ENCODE measurements at places on chromosomes 7 and 10.

DNA sequence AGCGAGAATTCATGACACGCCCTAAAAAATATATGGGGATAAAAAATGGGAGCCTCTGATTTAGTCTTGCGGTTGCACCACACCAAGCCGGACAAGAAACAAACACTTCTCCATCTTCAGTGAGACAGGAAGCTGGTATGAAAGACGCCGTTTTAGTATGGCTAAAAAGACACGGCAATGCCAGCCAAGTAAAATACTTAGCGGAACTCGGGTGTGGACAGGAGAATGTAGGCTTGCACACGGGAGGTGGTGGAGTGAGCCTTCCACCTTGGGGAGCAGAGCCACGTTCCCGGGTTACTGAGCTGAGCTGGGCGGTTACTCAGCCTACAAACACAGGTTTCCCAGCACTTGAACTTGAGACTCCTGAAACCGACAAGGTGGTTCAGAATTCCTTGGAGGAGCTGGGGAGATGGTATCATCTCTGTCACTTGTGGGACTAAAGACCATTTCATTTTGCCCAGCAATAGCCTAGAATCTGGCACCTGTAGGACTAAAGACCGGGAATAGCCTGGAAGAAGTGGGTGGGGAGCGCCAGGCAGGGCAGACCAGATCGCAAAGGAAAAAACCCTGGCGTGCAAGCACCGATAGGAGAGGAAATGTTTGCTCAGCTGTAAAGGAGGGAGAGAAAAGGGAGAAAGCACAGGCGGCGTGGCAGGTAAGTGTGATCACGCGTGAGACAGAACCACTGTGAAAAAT is 34.8 kb upstream of the SEPHS1 start:
- DNase-seq = no peak

DNA sequence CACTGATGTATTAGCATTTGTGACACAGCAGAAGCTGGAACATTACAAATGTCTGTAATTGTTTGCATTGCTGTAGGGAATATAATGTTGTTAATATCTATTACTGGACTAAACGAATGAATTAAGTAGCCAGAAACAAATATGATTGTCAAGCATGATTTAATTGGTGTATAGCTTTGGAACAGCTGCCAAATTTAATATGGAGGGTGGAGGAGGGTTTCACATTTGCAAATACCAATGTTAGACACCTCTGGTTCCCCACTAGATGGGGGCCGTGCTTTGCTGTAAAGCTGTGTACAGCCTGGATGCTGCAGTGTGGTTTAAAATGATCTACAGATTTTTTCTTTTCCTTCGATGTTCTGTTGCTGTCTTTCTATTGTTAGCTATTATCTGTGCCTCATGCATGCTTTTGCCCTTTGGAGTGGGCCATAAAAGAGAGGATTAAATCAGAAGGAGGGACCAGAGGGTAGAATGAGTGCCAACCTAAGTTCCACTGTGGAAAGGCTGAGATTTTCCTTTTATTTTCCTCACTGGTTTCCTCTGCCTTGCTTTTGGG is 23.1 kb downstream of the DNAJB9 start:
- DNase-seq = no peak

GRCh38 chr10:121284936-121285335 is 313.3 kb downstream of the FGFR2 start:
- no peak for DNase-seq

DNA sequence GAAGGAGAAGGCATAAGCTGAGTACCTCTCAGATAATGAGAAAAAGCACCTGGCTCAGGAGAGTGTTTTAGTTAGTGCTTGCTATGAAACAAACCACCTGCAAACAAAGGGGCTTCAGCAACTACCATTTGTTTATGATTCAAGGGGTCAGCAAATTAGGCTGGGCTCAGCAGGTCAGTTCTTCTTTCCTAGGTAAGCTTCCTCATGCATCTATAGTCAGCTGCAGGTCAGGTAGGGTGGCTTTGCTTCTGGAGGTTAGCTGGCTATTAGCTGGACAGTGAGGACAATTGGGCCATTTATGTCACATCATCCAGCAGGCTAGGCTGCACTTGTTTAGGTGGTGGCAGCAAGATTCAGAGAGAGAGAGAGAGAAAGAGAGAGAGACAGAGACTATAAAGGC is 185.5 kb downstream of the EMX2 start:
- DNase-seq = no peak

DNA sequence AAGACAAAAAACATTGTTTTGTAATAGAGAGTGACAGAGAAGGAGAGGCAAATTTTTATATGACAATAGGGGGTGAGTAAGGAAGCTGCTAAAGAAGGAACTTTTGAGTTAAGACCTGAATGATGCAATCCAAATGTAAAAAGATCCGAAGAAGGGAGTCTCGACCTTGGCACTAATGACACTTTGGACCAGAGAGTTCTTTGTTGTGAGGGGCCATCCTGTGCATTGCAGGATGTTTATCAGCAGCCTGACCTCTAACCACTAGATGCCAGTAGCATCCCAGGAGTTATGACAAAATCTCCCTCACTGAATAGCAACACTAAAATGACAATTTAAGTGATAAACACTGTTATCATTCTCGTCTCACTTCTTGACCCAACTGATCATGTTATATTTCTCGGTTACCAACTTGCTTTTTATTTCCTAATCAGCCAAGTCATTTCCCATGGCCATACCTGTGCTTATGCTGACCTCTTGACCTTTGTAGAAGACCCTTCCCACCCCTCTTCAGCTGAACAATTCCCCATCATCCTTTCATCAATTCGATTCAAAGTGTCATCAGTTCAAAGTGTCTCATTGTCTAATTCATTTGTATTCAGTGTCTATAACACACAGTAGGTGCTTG is 30.0 kb downstream of the DGKI start:
- DNase-seq = no peak

GRCh38 chr10:612696-613095 is 76.8 kb downstream of the DIP2C start:
- no peak for DNase-seq

DNA sequence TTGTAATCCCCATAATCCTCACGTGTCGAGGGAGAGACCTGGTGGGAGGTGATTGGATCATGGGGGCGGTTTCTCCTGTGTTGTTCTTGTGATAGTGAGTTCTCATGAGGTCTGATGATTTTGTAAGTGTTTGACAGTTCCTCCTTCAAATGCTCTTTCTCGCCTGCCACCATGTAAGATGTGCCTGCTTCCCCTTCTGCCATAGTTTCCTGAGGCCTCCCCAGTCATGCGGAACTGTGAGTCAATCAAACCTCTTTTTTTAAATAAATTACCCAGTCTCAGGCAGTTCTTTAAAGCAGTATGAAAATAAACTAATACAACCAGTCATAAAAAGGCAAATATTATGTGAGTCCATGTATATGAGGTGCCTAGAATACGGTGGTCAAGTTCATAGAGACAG is 87.5 kb downstream of the FRMD4A start:
- no peak for DNase-seq

DNA sequence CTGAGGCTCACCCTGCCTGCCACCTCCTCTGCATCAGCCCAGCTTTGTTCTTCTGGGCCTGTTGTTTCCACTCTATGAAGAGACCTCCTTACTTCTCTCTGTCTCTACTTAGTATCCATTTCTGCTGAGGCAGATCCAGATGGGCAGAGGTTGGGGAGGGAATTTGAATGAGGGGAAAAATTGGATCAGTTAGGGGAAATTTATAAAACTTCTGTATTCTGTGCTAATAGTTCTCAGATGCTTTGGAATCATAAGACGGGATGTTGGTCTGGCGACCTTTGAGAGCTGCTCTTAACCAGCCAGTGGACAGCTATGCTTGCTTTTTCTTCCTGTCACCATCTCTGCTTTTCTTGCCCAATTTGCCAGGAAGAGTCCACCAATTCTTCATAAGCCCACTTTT is 55.5 kb downstream of the AUTS2 start:
- no peak for DNase-seq

GRCh38 chr7:55983537-55983936 is 19.2 kb downstream of the NIPSNAP2 start:
- no peak for DNase-seq

GRCh38 chr7:102836191-102836919 is 76.4 kb upstream of the LRRC17 start:
- DNase-seq = no peak

GRCh38 chr10:120217736-120218135 is 239.3 kb upstream of the PLPP4 start:
- DNase-seq = no peak

GRCh38 chr7:120052884-120053382 is 220.0 kb upstream of the KCND2 start:
- no peak for DNase-seq

GRCh38 chr7:13880789-13881188 is 108.7 kb downstream of the ETV1 start:
- DNase-seq = no peak

- no peak for DNase-seq
Observed at GRCh38 chr10:15718694-15719048, 1.1 kb downstream of the ITGA8 start.

GRCh38 chr10:130261766-130262165 is 125.6 kb downstream of the GLRX3 start:
- DNase-seq = no peak

GRCh38 chr7:30846378-30846777 is 65.3 kb upstream of the AQP1 start:
- DNase-seq = no peak

GRCh38 chr10:89371079-89371478 is 6.8 kb upstream of the IFIT1B start:
- DNase-seq = no peak

GRCh38 chr7:14048889-14049288 is 59.4 kb upstream of the ETV1 start:
- no peak for DNase-seq

DNA sequence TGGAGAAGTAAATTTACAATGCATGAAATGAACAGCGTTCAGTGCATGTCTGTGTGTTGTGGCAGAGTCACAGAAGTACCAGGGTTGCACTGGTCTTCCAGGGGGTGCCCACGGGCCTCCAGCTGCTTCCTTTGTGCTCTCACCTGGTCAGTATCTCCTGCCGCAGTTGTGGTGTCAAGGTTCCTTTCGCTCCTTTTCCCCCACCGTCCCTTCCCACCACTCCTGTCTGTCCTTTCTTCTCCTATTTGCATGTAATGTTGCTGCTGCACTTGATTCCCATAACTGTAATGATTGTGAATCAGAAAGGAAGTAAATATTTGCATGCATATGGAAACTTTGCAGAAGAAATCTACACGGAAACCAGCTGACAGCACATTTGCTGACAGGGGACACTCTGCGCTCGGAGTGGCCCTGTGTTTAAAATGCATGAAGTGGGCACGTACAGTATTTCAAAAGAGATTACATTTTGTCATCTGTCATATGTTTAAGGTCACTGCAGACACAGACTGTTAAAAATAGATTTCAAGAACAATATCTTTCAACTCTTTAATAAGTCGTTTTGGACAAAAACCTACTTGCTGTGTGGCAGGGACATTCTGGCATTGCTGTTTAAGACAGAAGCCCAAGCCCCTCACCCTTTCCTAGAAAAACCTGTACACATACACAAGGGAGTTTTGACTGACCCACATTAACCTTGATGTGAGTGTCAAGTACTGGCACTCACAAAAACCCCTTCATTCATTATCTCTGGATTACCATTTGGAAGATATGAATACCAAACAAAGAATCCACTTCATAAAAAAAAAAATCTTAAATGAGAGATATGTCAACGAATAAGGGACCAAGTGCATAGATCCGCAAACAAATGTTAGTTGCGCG is 336.7 kb upstream of the KLF6 start:
- DNase-seq = no peak

DNA sequence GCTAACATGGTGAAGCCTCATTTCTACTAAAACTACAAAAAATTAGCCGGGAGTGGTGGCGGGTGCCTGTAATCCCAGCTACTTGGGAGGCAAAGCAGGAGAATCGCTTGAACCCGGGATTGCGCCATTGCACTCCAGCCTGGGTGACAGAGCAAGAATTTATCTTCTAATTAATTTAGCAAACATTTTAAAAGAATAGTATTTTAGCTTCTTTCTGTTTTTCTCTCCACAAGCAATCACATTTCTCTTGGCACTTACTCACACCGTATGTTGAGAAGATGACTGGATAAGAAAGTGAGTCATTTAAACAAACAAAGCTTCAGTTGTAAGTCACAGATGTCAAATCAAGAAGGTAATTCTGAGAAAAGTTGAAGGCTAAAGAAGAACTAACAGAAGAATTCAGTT is 264.0 kb downstream of the ARL4A start:
- no peak for DNase-seq

DNA sequence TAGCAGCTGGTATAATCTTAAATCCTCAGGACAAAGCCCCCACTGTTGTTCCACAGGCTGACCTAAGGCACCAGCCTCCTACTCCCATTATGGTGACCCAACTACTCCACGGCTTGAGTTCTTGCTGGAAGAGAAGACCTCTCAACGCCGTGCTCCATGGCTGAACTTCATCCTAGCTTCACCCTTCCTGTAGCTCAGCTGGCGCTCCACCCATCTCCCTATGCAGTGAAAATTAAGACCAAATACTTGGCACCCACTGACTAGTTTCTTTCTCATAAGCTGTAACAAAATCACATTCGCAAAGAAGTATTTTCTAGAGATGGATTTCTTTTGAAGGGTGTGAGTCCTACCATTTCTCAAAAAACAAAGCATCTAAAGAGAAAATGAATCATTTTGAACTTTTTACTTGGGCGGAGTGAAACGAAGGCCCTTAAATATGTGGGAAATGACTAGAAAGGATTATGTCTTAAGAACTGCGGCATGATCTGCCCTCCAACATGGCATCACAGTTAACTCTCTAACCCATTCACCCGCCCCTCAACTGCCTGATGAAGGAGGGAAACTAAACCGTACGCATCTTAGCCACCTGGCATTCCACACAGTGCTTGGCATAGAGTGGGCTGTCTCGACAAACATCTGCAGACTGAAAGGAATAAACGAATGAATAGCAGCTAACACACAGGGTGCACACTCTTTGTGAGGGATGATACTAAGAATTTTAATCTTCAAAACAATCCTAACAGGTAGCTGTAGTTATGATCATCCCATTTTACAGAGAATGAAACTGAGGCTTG is 32.7 kb downstream of the GFRA1 start:
- no peak for DNase-seq

DNA sequence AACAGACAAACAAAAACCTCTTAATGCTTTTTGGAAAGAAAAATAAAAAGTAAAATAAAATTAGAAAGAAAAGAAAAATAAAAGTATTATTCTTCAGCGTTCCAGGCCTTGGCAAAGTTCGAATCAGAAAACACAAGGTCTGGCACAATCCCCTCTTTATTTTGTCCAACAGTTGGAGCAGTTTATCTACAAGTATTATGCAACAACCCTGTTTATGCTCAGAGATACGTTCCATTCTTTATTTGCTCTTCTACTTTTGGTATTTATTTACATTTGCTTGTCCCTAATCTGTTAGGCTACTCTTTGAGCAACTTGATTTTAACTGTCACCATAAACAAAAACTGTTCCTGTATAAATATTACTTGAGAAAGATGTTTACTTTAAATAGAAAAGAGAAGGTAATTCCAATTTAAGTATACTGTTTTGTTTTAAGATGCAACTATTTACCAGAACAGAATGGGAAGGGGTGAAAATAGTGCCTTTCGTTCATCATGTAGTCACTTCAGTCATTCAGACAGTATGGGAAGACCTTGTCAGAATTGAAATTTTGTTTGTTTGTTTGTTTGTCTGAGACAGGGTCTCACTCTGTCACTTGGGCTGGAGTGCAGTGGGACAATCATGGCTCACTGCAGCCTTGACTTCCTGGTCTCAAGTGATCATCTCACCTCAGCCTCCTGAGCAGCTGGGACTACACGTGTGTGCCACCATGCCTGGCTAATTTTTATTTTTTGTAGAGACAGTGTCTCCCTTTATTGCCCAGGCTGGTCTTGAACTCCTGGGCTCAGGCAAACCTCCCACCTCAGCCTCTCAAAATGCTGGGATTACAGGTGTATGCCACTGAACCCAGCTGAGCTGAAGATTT is 5.7 kb downstream of the PDK4 start:
- no peak for DNase-seq

- DNase-seq = no peak
Observed at GRCh38 chr7:1230411-1231213, 2.1 kb upstream of the UNCX start.

Measured in stimulated activated CD8-positive, alpha-beta memory T cell treated with anti-CD3 and anti-CD28 coated beads, Interleukin-4, amount 100 ng/mL, for 48 hours (primary cell).